Omental fat pad (tissue), 4 donors: ENCODE measurements at places on chromosomes 5 and 9. TPM values are rescaled to one million over a fixed set of nuclear protein-coding genes. Genes with fewer than 3 reads are reported as not detected.

- no peak for DNase-seq
Observed at GRCh38 chr5:91541696-91542095, 158.6 kb upstream of the ARRDC3 start.

- no peak for DNase-seq
Observed at GRCh38 chr5:10885026-10885425, 124.0 kb upstream of the DAP start.

DNA sequence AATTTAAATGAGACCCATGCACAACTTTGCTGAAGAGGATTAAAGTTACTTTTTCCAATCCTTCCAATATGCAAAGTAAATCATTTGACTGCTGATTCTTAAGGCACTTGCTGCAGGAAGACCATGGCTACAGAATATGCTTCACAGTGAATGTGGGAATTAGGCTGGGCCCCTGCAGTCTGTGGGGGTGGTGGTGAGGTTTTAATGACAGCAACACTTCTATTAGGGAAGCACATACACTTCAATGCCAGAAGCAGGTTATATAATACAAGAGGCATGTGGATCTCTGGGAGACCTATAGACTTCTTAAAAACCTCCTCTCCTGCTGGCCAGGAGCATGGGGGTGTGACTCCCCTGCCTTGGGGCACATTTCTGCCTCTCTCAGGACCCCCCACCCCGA is 124.5 kb upstream of the KLF9 start:
- DNase-seq, result no peak

GRCh38 chr5:71587766-71588532 is 809 bp downstream of the MCCC2 start:
- no peak for DNase-seq

GRCh38 chr5:102902647-102903046 is 147.5 kb downstream of the PAM start:
- DNase-seq, result no peak

DNA sequence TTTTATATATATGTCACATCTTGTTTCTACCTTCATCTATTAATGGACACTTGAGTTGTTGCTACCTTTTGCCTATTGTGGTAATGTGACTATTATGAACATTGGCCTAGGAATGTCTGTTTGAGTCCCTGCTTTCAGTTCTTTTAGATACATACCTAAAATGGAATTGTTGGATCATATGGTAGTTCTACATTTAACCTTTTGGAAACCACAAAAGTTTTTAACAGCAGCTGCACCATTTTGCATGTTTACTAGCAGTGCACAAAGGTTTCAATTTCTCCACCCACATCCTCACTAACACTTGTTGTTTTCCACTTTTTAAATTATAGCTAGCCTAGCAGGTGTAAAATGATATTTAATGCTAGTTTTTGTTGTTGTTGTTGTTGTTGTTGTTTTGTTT is 88.4 kb downstream of the GALNT10 start:
- DNase-seq, result no peak

GRCh38 chr5:92309336-92309991 is 926.3 kb upstream of the ARRDC3 start:
- no peak for DNase-seq

DNA sequence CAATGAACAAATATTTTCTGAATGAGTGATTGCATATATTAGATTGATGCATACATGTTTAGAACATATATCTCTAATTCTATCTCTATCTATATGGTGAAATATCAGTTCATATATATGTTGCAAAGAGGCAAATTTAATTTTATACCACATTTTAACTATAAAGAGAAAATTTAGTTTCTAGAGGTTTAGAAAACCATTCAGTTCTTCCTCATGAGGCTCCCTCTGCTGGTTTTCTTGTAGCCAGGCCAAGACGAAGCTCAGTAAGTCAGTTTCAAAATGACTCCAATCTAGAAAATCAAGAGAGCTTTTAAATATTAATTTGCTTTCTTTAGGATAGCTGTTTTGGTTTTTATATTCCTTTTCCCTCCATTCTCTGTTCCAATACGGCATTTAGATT is 312.1 kb downstream of the TMEM232 start:
- DNase-seq, result no peak

DNA sequence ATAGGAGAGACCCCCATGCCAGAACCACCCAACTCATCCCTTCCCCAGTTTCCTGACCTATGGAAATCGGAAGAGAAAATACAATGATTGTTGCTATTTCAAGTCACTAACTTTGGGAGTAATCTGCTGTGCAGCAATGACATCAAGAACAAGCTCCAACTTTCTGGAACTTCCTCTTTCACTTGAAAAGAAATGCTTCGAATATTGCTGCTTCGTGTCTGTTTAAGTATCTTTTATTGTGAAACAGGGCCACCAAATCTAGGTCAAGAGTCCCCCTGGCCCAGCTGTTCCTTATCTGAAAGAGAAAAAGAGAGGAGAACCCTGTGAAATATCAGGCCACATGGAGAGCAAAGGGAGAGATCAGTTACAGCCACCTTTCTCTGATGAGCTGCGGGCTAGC is 59.4 kb upstream of the DNAH5 start:
- DNase-seq, result no peak

GRCh38 chr9:35909687-35910612 is 660 bp downstream of the SPAAR start:
- no peak for DNase-seq

GRCh38 chr9:115781070-115781736 is 372.4 kb upstream of the PAPPA start:
- no peak for DNase-seq

- DNase-seq, result no peak
Observed at GRCh38 chr9:105098370-105098769, 146.1 kb upstream of the SLC44A1 start.

- DNase-seq, result no peak
Observed at GRCh38 chr9:31683116-31683515, 701.3 kb upstream of the ACO1 start.

DNA sequence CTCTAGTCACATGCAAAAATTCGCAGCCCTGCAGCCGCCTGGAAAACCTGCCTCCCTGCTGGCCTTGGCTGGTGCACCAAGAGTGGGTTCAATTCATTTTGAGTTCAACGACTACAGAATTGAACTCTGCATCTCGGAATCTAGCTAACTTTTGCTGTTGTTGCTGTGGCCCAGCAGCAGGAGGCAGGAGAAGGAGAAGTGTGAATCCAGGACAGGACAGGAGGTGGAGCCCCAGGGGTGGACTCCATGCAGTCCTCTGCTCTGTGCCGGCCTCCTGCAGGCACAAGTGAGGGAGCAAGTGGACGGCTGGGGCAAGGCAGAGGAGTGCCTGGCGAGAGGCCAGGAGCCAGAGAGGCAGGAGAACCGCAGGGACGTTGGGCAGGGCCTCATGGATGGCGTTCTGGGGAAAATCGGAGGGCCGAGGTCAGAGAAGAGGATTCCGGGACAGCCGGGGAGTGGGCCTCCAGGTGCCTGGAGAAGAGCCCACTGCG is 214.2 kb downstream of the FANCC start:
- no peak for DNase-seq

- no peak for DNase-seq
Observed at GRCh38 chr5:170279459-170279817, 18.1 kb downstream of the LCP2 start.

- no peak for DNase-seq
Observed at GRCh38 chr9:21381448-21382339, 3.5 kb downstream of the IFNA2 start.

GRCh38 chr9:106130374-106130773 is 436.0 kb downstream of the TMEM38B start:
- DNase-seq, result no peak

- no peak for DNase-seq
Observed at GRCh38 chr9:21661626-21662025, 140.8 kb upstream of the MTAP start.

- no peak for DNase-seq
Observed at GRCh38 chr9:136821826-136822544, 14.2 kb downstream of the RABL6 start.

DNA sequence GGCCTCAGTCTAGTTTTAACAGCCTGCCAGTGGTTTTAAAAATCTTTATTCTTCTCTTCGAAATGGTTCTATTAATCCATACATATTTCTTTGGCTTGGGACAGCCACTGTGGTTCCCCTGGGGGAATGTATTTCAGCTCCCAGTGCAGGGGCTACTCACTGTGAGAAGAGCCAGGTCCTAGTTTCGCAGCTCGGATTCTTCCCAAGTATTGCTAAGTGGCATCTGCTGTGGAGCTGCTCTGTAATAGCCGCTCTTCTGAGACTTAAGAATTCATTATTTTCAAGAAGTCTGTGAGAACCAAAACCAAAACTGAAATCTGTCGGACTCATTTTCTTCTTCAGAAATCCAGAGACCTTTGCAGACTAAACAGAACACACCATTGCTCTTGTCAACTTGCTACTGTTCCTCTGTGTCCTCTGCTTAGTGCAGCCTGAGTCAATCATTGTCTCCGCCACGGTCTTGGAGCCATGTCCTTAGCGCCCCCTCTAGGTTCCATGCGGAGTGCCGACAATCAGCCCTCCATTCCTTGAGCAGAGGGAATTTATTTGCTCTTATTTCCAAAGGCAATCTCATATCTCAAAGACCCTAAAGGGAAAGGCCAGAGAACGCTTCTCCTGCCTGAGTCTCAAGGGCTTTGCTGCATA is 478.2 kb downstream of the SPATA31D1 start:
- DNase-seq, result no peak

- no peak for DNase-seq
Observed at GRCh38 chr5:154254896-154255295, 64.4 kb downstream of the GALNT10 start.

GRCh38 chr9:70093944-70094343 is 50.3 kb downstream of the MAMDC2 start:
- no peak for DNase-seq

DNA sequence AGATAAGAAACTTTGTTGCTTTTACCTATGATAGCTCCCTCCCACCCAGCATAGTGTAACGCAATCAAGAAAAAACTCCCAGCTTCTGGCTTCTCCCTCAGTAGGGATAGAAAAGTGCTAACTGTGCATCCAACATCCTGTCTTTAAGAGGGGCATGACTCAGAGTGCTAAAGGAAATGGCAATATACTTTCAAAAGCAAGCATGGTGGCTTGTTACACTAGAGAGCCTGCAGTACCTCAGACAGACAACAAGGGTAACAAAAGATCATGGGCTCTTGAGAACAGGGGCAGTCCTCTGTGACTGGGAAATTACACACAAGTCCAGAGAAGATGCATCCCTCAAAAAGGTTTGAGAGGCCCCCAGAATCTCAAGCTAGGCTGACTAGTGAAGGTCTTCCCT is 37.8 kb downstream of the PRELID2 start:
- DNase-seq, result no peak

- DNase-seq, result no peak
Observed at GRCh38 chr5:124289130-124289529, 457.3 kb downstream of the ZNF608 start.

GRCh38 chr9:120368799-120369198 is 211.2 kb downstream of the CDK5RAP2 start:
- no peak for DNase-seq

DNA sequence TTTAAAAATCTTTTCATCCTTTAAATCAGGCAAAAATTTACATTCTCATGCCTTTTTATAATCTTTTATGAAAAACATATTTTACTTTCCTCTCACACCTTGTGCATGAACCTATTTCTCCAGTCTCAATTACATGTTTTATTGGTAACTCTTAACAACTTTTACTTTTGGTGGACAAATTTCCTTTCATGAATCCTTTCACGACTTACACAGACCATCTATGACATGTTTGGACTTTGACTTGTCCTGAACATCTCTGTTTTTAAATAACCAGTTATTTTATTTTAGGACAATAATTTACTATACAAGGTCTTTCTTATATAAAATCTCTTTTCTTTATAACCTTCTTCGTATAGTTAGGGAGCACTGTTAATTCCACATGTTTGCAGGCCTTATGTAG is 26.5 kb upstream of the MTMR12 start:
- DNase-seq, result no peak

The C9orf85 gene
- total RNA-seq, result 12.7 TPM

The TNFSF15 gene
- total RNA-seq, result not detected

The LCN9 gene
- total RNA-seq, result not detected

The NEUROG1 gene
- not detected for total RNA-seq

The KCNV2 gene
- total RNA-seq, result not detected

The CTXN3 gene
- total RNA-seq, result not detected

The PTGDS gene
- total RNA-seq, result 173 TPM

The TRPM6 gene
- 1.1 TPM for total RNA-seq

The CDKN2AIPNL gene
- total RNA-seq, result 19.4 TPM

The CSF1R gene
- 55.6 TPM for total RNA-seq

The PCDHB5 gene
- total RNA-seq, result 3.5 TPM

The SLC45A2 gene
- not detected for total RNA-seq

The TOPORS gene
- 18.0 TPM for total RNA-seq

The PRDM9 gene
- not detected for total RNA-seq

The DPYSL3 gene
- total RNA-seq, result 26.9 TPM

The F12 gene
- total RNA-seq, result 0.60 TPM

The CD72 gene
- 1.6 TPM for total RNA-seq
